ENCODE measurements at places on chromosomes 1 and 21. TPM values are rescaled to one million over a fixed set of nuclear protein-coding genes. Genes with fewer than 3 reads are reported as not detected.

The KRTAP19-3 gene
- total RNA-seq = not detected

The KIF17 gene
- total RNA-seq = 0.86 TPM

The MROH9 gene
- total RNA-seq = not detected

The DMRTA2 gene
- not detected for total RNA-seq

The SHCBP1L gene
- total RNA-seq = not detected

The SMIM34 gene
- total RNA-seq = not detected

The S100A3 gene
- not detected for total RNA-seq

The DPH2 gene
- total RNA-seq = 24.1 TPM

DNA sequence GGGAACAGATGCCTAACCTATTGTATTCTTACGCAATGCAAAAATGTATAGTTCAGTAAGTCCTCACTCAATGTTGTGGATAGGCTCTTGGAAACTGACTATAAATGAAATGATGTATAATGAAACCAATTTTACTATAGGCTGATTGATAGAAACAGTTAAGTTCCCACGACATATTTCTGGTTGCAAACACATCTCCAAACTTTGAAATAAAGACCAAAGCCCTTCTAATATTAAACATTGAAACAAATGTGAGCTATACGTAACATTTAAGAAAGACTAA lies 29.1 kb downstream of the MAP3K21 start:
- peaks cover 11% of the 10 kb centered on the region for H3K36me3 ChIP-seq
- H3K4me1 ChIP-seq = peaks cover 11% of the 10 kb centered on the region
- no peak overlapping the region for H3K27ac ChIP-seq

DNA sequence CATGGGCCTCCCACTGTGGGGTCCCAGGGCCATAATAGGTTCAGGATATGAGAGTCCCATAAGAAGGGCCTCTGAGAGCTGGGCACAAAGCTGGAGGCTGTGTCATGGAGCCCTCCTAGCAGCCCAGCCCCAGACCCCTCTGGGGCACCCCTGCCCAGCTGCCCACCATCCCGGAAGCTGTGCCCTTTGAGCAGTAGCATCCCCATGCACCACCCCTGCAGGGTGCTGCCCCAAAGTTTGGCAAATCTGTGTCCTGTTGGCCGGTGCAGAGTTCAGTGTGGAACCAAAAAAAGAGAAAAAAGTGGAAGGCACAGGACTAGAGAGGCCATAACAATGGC lies 17.6 kb downstream of the TNNT2 start:
- no peaks in the 10 kb centered on the region for H3K27me3 ChIP-seq
- no peak overlapping the region for H3K4me3 ChIP-seq
- H3K27ac ChIP-seq = no peak overlapping the region
- H3K36me3 ChIP-seq = no peaks in the 10 kb centered on the region
- no peak for DNase-seq
- H3K4me1 ChIP-seq = peaks cover 10% of the 10 kb centered on the region

GRCh38 chr1:179954493-179955286 lies at the start of gene CEP350:
Gene CEP350 (plus strand): TSS chr1:179954810. CDS start chr1:179986182, 31,372 bp downstream.
- no peaks in the 10 kb centered on the region for H3K36me3 ChIP-seq
- DNase-seq = peak; percentile 97
- H3K4me1 ChIP-seq = peaks cover 24% of the 10 kb centered on the region
- H3K27me3 ChIP-seq = no peaks in the 10 kb centered on the region
- peak within 1 kb of the TSS; percentile 96 for H3K27ac ChIP-seq

DNA sequence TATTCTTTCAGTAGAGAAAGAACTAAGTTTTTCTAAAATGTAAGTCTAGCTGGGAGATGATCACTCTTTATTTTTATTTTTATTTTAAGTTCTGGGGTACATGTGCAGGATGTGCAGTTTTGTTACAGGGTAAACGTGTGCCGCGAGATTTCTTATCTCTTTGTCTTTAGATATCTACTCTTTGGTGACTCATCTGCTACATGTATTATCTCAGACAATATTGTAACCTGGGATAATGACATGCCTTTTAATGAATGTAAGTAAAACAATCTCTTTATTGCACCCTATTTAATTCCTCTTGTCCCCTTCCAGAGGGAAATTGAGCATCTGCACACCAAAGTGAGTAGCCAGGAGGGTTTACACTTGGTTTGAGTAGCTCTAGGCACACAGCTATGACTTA lies 9.4 kb downstream of the CR2 start:
- no peak overlapping the region for H3K27ac ChIP-seq
- peaks cover 83% of the 10 kb centered on the region for H3K27me3 ChIP-seq
- no peak for DNase-seq
- no peaks in the 10 kb centered on the region for H3K36me3 ChIP-seq
- H3K4me1 ChIP-seq = no peaks in the 10 kb centered on the region
- no peak overlapping the region for H3K4me3 ChIP-seq

GRCh38 chr1:107690491-107690890 lies 274.5 kb downstream of the VAV3 start:
- no peaks in the 10 kb centered on the region for H3K36me3 ChIP-seq
- H3K27me3 ChIP-seq = no peaks in the 10 kb centered on the region
- H3K4me1 ChIP-seq = peaks cover 33% of the 10 kb centered on the region
- DNase-seq = no peak
- H3K27ac ChIP-seq = no peak overlapping the region

DNA sequence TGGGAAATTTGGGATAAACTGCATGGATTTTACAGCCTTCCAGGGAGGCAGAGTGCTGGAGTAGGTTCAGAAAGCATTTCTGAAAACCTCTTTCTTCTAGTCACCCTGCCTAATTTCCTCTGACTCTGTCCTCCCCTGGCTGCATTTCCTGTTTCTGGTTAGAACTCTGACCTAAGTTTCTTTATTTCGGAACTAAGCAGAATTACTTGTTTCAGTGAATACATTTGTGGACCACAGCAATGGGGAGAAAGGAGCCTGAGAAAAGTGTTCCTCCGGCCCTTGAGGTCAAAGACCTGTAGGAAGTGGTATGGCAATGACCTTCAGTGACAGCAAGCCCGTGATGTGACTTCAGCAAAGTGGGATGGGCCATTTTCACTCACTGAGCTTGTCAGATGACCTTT lies 173.4 kb upstream of the RUNX1 start:
- no peaks in the 10 kb centered on the region for H3K27me3 ChIP-seq
- no peak overlapping the region for H3K27ac ChIP-seq
- H3K36me3 ChIP-seq = no peaks in the 10 kb centered on the region
- DNase-seq = no peak
- H3K4me3 ChIP-seq = no peak overlapping the region

DNA sequence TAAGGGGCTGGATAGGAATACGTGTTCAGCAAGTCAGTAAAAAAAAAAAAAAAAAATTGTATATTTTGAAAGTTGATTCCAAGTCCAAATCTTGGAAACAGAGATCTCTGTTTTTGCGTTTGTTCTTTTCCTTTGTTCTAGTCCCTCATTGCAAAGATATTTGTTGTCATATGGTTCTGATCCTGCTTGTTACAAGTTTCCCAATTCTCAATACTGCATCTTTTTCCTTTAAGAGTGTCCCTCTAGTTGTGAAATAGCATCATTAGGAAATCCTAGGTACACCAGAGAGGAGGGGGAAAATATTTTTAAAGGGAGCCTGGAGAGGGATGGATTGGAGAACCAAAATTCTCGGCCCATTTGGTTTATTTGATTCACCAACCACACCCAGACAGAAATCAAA lies 152.2 kb upstream of the C1orf105 start:
- H3K27ac ChIP-seq = peak overlapping the region; percentile 94
- peaks cover 57% of the 10 kb centered on the region for H3K4me1 ChIP-seq
- H3K4me3 ChIP-seq = no peak overlapping the region

- DNase-seq = no peak
- peak overlapping the region; percentile 34 for H3K27ac ChIP-seq
Observed at GRCh38 chr1:89905395-89906058, 84.7 kb downstream of the LRRC8D start.

DNA sequence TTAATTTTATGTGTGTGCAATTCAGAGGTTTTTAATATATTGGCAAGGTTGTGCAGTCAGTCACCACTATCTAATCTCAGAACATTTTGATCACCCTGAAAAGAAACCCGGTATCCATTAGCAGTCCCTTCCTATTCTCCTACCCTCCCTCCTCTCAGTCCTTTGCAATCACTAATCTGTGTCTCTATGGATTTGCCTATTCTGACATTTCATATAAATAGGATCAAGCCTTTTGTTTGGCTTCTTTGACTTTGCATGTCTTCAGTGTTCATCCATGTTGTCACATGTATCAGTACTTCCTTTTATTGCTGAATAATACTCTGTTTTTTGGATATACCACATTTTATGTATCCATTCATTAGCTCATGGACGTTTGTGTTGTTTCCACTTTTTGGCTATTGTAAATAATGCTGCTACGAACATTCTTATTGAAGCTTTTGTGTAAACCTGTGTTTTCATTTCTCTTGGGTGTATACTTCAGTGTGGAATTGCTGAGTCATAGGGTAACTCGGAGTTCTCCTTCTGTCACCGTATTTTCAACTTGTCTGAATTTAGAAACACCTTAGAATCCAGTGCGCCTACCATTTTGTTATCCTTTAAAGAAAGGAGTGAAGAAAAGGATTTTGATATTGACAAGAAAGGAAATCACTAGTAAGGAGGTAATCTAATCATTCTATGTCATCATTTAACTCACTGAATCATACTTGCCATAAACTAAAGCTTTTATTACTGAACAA lies 3.4 kb downstream of the CEP85 start:
- no peaks in the 10 kb centered on the region for H3K27me3 ChIP-seq
- H3K4me3 ChIP-seq = no peak overlapping the region
- peaks cover 31% of the 10 kb centered on the region for H3K4me1 ChIP-seq
- peak overlapping the region; percentile 72 for H3K27ac ChIP-seq
- DNase-seq = no peak
- H3K36me3 ChIP-seq = no peaks in the 10 kb centered on the region

DNA sequence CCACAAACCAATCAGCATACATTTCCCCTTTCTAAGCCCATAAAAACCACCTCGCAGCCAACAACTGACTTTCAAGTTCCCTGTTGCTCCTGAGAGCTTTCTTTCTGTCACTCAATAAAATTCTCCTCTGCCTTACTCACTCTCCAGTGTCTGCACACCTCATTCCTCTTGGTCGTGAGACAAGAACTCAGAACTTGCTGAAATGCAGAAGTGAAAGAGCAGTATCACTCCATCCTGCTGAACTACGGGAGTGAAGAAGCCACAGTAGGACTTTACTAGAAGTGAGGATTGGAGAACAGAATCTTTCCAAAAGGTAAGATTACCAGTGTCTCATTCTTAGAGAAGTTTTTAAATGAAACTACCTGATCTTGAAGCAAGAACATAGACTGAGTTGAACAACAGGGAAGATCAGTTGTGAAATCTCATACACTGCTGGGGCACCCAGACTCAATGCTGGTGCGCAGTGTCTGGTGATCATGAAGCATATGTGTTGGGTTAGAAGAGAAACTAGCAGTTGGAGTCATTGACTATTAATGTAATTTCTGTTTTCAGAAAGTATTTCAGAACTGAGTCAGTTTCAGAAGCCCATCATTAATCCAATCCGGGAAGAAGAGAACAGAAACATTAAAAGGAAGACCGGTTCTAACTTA lies 726.9 kb upstream of the TMPRSS15 start:
- no peaks in the 10 kb centered on the region for H3K36me3 ChIP-seq
- DNase-seq = no peak
- no peaks in the 10 kb centered on the region for H3K27me3 ChIP-seq
- H3K4me3 ChIP-seq = no peak overlapping the region

DNA sequence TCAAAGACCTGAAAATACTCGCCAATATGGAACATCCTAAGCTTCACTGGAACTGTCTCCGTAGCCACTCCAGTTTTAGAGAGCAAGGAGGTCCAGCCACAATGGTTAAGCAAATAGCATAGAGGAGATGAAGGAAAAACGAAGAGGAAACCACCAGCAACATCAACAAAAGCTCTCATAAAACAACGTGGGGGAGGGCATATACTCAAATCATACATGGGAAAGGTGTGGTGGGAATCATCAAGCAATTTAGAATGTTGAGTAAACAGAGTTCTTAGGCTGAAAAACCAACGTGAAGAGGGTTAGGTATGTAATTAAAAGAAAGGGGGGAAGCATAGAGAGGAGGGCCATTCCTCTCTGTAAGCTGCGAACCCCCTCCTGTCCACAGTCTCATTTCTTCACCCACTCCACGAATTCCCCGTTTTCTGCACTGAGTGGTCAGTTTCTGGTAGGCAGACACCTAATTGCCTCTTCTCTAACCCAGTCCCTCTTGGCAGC lies 1.0 kb downstream of the TMEM59 start:
- H3K27me3 ChIP-seq = no peaks in the 10 kb centered on the region
- H3K4me1 ChIP-seq = peaks cover 20% of the 10 kb centered on the region
- no peaks in the 10 kb centered on the region for H3K36me3 ChIP-seq
- DNase-seq = no peak
- H3K4me3 ChIP-seq = no peak overlapping the region

DNA sequence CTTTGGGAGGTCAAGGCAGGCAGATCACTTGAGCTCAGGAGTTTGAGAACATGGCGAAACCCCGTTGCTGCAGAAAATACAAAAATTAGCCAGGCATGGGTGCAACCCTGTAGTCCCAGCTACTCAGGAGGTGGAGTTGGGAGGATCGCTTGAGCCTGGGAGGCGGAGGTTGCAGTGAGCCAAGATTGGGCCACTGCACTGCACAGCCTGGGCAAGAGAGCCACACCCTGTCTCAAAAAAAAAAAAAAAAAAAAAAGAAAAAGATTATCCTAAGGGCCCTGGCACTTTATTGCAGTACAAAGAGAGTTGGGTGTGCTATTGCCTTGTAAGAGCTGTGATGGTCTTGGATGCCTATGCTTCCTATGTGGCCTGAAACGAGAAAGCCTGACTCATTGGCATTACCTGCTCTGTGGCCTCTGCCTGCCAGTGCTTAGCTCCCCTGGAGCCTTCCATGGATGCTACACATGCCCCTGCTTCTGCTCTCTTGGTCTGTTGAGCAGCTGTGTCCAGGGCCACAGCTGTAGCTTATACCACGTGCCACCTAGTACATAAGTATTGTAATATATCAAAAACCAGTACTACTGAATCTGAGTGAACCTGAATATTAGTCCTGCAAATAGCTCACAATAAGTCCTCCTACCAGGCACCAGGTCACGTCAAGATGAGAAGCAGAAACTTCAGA lies 45.8 kb downstream of the DNAJC6 start:
- no peak overlapping the region for H3K27ac ChIP-seq
- DNase-seq = no peak
- H3K4me3 ChIP-seq = no peak overlapping the region
- H3K4me1 ChIP-seq = peaks cover 8% of the 10 kb centered on the region

- no peak for DNase-seq
- H3K36me3 ChIP-seq = peaks cover 24% of the 10 kb centered on the region
- H3K27ac ChIP-seq = no peak overlapping the region
Observed at GRCh38 chr1:2073382-2074230, 23.4 kb downstream of the PRKCZ start.

- no peaks in the 10 kb centered on the region for H3K4me1 ChIP-seq
- H3K27me3 ChIP-seq = peaks cover 41% of the 10 kb centered on the region
- no peak for DNase-seq
- H3K4me3 ChIP-seq = no peak overlapping the region
- no peaks in the 10 kb centered on the region for H3K36me3 ChIP-seq
Observed at GRCh38 chr1:204975021-204975420, 68.0 kb upstream of the CNTN2 start.

DNA sequence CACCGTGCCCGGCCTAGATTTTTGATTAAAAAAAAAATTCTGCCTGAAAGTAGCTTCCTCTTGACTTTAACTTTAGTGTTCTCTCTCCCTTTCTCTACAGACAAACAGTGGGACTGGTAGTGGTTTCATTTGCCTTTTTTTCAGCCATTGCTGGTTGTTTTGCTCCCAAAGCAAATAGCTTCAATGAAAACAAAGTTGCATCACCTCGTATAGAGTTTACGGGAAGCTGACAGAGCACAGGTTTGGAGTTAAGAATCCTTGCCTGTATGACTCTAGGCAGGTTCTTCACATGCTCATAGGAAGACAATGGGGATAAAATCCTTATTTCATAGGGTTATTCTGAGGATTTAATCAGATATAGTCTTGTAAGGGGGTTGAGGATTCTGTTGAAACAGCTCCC lies 21.6 kb downstream of the AADACL4 start:
- DNase-seq = no peak
- no peak overlapping the region for H3K4me3 ChIP-seq
- H3K27me3 ChIP-seq = no peaks in the 10 kb centered on the region
- H3K27ac ChIP-seq = no peak overlapping the region
- H3K4me1 ChIP-seq = peaks cover 2% of the 10 kb centered on the region
